ENCODE measurements at places on chromosomes 7 and 10.

DNA sequence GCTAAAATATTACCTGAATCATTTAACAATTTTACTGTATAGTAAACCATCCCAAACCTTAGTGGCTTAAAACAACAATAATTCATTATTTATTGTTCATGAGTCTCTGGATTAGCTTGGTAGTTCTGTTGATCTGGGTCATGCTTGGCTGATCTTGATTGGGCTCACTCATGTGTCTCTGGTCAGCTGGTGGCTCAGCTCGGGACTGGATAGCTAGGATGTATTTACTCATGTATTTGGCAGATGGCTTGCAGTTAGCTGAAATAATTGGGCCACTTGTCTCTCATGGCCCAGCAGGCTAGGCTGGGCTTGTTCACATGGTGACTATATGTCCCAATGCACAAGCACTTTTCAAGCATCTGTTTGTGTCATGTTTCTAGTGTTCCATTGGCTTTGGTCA is 262.8 kb downstream of the BBS9 start:
- DNase-seq: no peak

GRCh38 chr10:128735996-128736395 is 609.8 kb upstream of the MKI67 start:
- DNase-seq: no peak

DNA sequence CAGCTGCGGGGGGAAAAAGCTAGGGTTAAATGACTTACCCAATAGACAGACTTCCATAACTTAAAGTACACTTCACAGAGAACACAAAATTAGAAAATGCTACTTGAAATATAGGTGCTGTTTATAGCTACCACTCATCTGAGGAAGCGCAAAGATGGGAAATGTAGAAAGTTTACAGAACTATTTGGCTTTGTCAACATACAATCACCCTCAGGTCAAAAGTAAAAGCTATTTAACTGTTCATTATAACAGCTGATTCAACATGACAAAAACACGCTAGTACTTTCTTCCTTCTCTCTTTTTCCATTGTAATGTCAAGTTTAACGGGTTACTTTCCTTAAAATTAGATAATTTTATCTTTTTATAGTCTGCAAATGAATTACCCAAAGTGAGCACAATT is 51.2 kb downstream of the PUS7 start:
- no peak for DNase-seq

- no peak for DNase-seq
These were observed 359.4 kb upstream of the CELF2 start for GRCh38 chr10:10658172-10658785.

GRCh38 chr10:18687706-18688105 is 28.5 kb downstream of the ARL5B start:
- DNase-seq: no peak

GRCh38 chr10:86674912-86675311 is 6.6 kb downstream of the LDB3 start:
- no peak for DNase-seq

DNA sequence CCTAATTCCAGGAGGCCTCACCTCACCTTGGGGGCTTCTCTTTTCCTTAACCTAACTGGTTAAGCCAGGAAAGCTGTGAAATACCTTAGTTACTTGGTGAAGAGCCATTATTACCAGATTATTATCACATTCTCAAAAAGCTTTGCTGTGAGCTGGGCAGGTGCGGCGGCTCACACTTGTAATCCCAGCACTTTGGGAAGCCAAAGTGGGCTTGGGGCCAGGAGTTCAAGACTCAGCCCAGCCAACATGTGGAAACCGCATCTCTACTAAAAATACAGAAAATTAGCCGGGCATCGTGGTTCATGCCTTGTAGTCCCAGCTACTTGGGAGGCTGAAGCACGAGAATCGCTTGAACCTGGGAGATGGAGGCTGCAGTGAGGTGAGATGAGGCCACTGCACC is 102.4 kb upstream of the KLF6 start:
- no peak for DNase-seq

DNA sequence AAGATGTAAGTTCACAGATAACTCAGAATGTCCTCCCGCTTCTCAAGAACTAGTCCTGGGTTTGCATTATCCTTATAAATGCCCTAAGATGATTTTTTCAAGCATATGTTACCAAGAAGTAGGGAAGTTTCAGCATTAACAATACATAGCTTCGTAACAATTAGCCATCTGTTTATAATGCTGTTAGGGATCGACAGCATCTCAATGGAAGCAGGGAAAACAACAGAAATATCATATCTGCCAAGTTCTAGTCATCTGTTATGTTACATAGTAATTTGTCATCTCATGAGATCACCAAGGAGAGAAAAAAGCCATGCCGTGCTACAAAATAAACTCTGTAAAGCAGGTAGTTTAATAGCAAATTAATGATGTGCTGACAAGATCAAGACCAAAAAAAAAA is 731.5 kb upstream of the C7orf33 start:
- DNase-seq: no peak

GRCh38 chr7:105309235-105310169 is 79.2 kb downstream of the SRPK2 start:
- no peak for DNase-seq

DNA sequence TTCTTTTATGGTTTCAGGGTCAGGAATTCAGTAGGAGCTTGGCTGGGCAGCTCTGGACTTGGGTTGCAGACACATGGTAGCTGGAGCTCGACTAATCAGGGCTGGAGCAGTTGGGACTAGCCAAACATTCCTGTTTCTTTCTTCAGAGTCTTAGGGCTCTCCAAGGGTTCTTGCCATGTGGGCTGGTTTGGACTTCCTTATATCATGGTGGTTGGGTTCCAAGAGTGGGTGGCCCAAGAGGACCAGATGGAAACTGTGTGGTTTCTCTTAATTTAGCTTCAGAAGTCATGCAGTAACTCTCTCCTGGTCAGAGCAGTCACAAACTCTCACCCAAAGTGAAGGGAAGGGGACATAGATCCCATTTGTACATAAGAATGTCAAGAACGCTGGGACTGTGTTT is 270.1 kb upstream of the FZD1 start:
- no peak for DNase-seq

GRCh38 chr10:113402602-113403001 is 150.3 kb upstream of the HABP2 start:
- no peak for DNase-seq

GRCh38 chr10:124254490-124254889 is 161.1 kb upstream of the CHST15 start:
- no peak for DNase-seq

- DNase-seq: peak; percentile 65
These were observed 29.3 kb upstream of the GIMAP8 start for GRCh38 chr7:150420987-150421674.

DNA sequence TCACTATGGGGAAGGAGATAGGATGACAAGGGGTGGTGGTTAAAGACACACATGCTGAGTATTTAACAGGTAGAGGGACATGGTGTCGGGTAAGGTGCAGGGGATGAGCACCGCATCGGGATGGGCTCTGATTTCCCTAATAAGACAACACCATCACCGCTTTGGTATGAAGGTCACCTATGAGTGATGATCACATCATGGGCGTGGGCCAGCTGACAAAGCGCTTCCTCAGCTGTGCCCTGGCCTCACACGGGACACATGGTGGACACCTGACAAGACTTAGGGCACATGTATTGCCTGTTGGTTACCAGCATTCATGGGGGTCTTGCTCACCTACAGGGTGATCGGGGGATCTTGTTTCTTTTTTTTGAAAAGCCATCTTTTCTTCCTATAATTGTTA is 12.8 kb downstream of the C7orf57 start:
- no peak for DNase-seq

DNA sequence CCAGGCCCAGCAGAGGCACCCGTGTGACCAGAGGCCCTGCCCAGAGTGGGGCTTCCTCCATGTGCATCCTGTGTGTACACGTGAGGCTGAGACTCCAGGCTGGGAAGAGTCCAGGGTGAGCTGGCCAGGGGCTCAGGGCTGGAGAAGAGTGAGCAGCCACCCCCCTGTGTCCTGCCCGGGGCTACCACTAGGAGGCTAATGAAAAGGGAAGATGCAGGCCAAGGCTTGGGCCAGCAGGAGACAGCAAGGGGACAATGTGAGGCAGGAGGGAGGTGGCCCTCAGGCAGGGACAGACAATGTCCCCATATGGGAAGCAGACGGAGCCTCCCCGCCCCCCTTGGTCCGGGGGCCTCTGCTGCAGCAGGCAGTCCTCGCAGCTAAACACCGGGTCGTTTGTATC is 102.0 kb downstream of the HIF1AN start:
- DNase-seq: no peak

DNA sequence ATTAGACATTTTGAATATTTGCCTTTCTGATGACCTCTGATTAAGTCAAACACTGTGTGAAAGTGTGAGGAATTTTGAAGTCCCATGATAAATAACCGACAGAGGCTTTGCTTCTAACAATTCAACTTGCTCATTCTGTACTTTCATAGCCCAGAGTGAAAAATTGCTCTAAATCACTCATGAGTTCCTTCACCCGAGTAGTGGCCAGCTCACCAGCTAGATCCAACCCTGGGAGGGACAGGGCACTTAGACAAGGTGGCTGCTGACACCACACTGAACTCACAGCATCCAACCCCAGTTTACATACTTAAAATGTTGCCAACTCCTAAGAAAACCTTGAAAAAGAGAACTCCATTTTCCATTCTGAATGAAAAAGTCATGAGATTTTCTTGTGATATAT is 80.0 kb upstream of the LYZL1 start:
- no peak for DNase-seq

GRCh38 chr10:35487336-35488034 is 117.7 kb upstream of the GJD4 start:
- no peak for DNase-seq

DNA sequence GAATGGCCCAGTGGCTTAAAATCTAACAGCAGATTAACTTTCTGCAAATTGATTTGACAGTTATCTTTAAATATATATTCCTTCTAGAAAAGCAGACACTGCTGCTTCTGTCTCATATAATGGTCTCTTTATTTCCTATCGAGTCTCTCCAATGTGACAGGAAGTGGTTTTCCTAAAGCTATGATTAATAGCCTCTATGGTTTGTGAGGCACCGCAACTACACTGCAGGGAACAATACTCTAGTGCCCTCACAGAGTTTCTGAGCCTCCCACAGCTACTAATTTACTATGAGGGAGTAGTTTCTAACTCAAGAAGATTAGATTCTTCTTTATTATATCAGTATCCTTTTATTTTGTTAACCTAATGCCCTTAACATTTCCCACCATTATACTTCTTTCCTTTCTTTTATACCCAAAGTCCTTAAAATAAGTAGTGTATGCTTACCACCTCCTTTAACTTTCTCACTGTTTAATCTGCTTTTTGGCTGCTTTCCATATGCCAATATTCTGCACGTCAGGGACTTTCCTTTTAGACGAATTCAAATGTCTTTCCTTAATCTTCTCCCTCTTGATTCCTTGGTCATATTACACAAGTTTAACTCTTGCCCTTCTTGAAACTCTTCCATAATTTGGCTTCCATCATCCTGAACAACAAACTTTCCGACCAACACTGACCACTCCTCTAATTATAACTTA is 23.8 kb upstream of the AHR start:
- DNase-seq: no peak

DNA sequence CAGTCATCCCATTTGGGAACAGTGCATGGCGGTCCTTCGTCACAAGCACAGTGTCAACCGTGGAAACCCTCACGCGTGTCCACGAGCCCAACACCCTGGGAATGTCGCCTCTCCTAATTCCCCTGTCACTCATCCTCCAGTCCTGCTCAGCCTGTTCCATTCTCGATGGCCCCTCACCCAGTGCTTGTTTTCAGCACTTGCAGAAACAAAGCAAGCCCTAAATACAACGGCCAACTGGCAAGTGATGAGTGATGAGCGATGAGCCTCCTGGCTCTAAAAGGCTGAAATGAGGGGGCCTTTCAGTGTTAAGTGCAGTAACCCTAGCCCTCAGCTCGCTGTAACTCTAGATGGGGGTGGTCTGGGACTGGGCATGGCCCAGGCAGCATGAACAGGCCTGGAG is 22.6 kb downstream of the NKX2-3 start:
- DNase-seq: no peak

DNA sequence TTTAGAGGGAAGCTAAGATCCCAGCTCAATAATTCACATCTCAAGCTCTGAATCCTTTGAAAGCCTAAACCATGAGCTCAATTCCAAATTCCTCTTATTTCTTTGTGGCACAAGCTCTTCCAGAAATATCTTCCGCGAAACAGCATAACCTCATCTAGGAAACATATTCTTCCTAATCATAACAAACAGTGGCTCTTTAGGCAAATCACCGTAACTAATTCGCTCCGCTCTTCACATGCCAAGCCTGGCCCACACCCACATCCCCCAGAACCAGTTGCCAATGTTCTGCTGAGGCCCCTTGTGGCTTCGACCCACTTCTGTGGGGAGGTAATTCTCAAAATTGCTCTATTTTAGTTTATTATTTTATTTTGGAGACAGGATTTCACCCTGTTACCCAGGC is 19.2 kb downstream of the GAD2 start:
- no peak for DNase-seq
